ENCODE measurements at places on chromosomes 1 and 21.

GRCh38 chr1:107941531-107941930 is 23.4 kb downstream of the VAV3 start:
- no peak for DNase-seq

DNA sequence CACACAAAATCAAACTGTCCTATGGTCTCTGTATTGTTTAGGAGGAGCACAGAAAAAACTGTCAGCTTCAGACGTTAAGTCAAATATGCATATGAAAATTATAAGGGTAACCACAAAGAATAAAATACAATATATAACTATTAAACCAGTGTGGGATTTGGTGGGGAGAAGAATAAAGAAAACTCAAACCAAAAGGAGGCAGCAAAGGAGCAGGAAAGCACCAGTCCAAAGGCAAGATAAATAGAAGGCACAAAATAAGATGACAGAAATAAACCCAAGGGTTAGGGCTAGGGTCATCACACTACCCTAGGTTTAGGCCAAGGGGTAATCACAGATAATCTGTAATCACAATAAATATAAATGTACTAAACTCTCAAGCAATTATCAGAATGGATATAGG is 32.8 kb downstream of the DLGAP3 start:
- DNase-seq = no peak

- DNase-seq = no peak
Observed at GRCh38 chr1:207330011-207330710, 8.7 kb downstream of the CD55 start.

DNA sequence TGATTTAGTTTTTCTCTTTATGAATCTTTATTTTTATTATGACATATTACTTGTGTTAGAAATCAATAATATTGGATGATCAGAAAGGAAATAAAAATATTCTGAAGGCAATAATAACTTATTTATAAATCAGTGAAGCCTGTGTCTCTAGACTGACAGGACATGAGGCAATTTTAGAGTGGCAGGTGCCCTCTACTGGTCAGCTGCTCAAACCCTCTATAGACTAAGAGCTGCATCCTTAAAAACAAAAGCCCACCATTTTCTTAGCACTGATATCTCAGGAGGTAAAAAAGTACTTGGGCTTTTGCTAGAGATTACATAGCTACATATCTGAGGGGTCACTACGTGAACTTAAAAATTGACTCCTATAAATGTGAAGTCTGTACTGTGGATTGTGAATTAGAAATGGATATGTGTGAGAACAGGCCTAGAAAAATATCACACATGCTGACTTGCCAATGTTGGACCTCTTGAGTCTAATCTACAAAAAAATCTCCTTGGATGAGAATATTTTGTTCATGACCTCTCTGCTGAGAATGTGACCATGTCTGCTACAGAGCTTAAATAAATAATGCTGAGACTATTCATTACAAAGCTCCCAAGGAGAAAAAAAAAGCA is 597.9 kb upstream of the ADAMTS5 start:
- peak; percentile 62 for DNase-seq

- DNase-seq = no peak
Observed at GRCh38 chr1:183218971-183219615, 33.0 kb downstream of the LAMC2 start.

Measured in amniotic epithelial cell (primary cell).